ENCODE measurements at places on chromosomes 6 and 20. TPM values are rescaled to one million over a fixed set of nuclear protein-coding genes. Genes with fewer than 3 reads are reported as not detected.
A peak's percentile ranks its signal among the peaks of the same experiment; 100 is the strongest.

- no peak for DNase-seq
These were observed 25.3 kb downstream of the NRN1 start for GRCh38 chr6:5981126-5982026.

DNA sequence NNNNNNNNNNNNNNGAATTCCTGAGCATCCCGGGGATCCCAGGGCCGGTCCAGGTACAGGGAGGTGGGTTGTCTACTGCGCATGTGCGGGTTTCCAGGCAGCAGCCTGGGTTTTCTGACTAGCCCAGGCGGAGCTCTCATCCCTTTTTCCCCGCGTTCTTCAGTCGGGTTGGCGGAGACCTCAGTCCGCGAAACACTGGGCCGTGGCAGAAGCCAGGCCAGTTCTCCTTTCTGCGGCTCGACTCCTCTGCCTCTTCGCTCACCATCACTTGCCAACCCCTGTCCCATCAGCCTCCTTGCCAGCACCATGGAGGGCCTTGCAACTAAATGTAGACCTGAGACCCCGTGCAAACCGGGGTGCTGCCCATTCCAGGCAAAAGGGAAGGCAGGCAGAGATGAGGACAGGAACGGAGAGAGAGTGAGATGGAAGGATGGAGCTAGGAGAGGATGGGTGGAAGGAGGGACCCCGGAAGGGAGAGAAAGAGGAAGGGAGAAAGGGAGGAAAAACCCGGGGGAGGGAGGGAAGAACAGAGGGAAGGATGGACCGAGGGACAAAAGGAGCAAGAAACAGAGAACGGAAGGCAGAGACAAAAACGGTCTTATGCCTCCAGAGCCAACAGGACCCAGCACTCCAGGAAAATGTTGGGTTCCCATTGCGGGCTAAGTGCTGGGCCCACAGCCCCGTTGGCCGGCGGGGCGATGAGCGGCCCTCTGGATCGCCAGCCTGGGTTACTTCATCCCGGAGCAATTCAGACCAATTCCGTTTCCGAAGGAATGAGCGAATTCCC is 445.4 kb upstream of the DEFB115 start:
- DNase-seq: peak; percentile 35

- no peak for DNase-seq
These were observed 191.4 kb downstream of the NFATC2 start for GRCh38 chr20:51350941-51351631.

Gene THBS2
- 5.5 TPM for polyA plus RNA-seq

Gene XKR7
- polyA plus RNA-seq: 0.02 TPM

Gene RGS17
- 0.18 TPM for polyA plus RNA-seq

Gene PERP
- 32.6 TPM for polyA plus RNA-seq

Data from lung (tissue), 17 donors.